ENCODE measurements at places on chromosomes 7 and 10. TPM values are rescaled to one million over a fixed set of nuclear protein-coding genes. Genes with fewer than 3 reads are reported as not detected.

Gene ABLIM1
- 9.9 TPM for total RNA-seq

Gene GTF2IRD1
- 5.0 TPM for total RNA-seq

GRCh38 chr10:6912424-6912823 is 332.3 kb upstream of the PRKCQ start:
- peak; percentile 15 for DNase-seq
- no peak overlapping the region for H3K27ac ChIP-seq
- H3K36me3 ChIP-seq, result no peaks in the 10 kb centered on the region
- no peaks in the 10 kb centered on the region for H3K4me1 ChIP-seq
- H3K27me3 ChIP-seq, result peaks cover 4% of the 10 kb centered on the region

DNA sequence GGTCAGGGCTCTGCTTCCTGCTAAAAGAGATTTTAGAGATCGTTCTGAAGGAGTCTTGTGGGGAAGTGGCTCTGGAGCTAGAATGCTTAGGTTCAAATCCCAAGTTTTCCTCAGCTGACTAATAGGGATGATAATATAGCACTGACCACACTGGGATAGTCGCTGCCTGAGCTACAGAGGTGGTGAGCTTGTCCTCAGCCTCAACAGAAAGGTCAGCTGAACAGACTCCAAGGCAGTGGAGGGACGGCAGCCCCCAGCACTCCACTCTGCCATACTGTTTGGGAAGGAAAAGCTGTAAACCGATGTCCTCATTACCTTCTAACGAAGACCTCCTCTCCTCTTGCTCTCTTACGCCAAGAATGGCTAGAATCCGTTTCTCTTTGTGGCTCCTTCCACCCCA is 36.2 kb downstream of the KAT6B start:
- no peaks in the 10 kb centered on the region for H3K27me3 ChIP-seq
- peaks cover 2% of the 10 kb centered on the region for H3K36me3 ChIP-seq
- DNase-seq, result no peak
- H3K27ac ChIP-seq, result no peak overlapping the region
- H3K4me3 ChIP-seq, result no peak overlapping the region

Data from IMR-90 (cell line).